ENCODE measurements at places on chromosomes 7 and 10. TPM values are rescaled to one million over a fixed set of nuclear protein-coding genes. Genes with fewer than 3 reads are reported as not detected.

Gene SEMA3D
- 1.2 TPM for total RNA-seq

Gene FBXO24
- total RNA-seq = 0.27 TPM

Gene LBX1
- total RNA-seq = not detected

Gene TSPAN12
- 21.5 TPM for total RNA-seq

Gene CFAP70
- 0.40 TPM for total RNA-seq

Gene SFRP4
- not detected for total RNA-seq

Gene COL13A1
- total RNA-seq = 73.0 TPM

Gene C10orf143
- 0.57 TPM for total RNA-seq

Gene AKR1C4
- total RNA-seq = not detected

Gene H2BK1
- not detected for total RNA-seq

Gene NODAL
- total RNA-seq = not detected

Gene MRC1
- 16.2 TPM for total RNA-seq

Gene CARD11
- total RNA-seq = 10.1 TPM

Gene RASA4B
- total RNA-seq = 1.7 TPM

Gene GHRHR
- not detected for total RNA-seq

Gene BAIAP2L1
- 0.27 TPM for total RNA-seq

Gene MACROH2A2
- 0.66 TPM for total RNA-seq

Gene ACTR3C
- total RNA-seq = 0.07 TPM

Gene GNG11
- 123 TPM for total RNA-seq

Gene ZNF273
- total RNA-seq = 4.4 TPM
